ENCODE measurements at places on chromosomes 6 and 20.
A peak's percentile ranks its signal among the peaks of the same experiment; 100 is the strongest.

- H3K4me3 ChIP-seq = no peak overlapping the region
- no peak for DNase-seq
- no peak overlapping the region for H3K27ac ChIP-seq
- peaks cover 2% of the 10 kb centered on the region for H3K4me1 ChIP-seq
- peaks cover 14% of the 10 kb centered on the region for H3K27me3 ChIP-seq
- H3K36me3 ChIP-seq = no peaks in the 10 kb centered on the region
Observed at GRCh38 chr6:42135722-42136121, 6.7 kb downstream of the C6orf132 start.

DNA sequence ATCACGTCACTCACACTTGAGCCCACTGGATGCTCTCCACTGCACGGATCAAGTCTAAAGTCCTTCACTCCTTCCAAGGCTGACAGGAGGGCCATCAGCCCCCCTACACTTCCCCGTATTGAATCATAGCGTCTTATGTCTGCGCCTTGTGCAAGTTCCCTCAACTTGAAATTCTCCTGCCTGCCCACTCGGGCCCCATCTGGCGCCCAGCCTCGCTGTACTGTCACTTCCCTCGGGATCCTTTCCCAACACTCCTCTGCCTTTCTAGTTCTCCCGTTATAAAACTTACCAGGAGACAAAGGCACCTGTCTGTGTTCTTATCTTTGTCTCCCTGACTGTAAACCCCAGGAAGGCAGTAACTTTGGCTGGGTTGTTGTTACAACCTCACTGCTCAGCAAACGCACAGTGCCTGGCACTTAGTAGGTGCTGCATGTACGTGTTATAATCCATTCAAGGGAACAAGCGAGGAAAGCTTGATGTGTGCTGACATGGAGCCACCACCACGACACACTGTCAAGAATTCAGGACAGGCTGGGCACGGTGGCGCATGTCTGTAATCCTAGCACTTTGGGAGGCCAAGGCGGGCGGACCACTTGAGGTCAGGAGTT, 33.8 kb upstream of the ZFAND3 start:
- no peak overlapping the region for H3K27ac ChIP-seq
- H3K27me3 ChIP-seq = peaks cover 44% of the 10 kb centered on the region
- H3K4me1 ChIP-seq = peaks cover 20% of the 10 kb centered on the region
- DNase-seq = no peak

GRCh38 chr20:62819494-62820174, 2.8 kb downstream of the COL9A3 start:
- H3K27me3 ChIP-seq = peaks cover 48% of the 10 kb centered on the region
- no peak overlapping the region for H3K4me3 ChIP-seq
- H3K4me1 ChIP-seq = peaks cover 3% of the 10 kb centered on the region
- no peak overlapping the region for H3K27ac ChIP-seq
- H3K36me3 ChIP-seq = no peaks in the 10 kb centered on the region
- DNase-seq = no peak

DNA sequence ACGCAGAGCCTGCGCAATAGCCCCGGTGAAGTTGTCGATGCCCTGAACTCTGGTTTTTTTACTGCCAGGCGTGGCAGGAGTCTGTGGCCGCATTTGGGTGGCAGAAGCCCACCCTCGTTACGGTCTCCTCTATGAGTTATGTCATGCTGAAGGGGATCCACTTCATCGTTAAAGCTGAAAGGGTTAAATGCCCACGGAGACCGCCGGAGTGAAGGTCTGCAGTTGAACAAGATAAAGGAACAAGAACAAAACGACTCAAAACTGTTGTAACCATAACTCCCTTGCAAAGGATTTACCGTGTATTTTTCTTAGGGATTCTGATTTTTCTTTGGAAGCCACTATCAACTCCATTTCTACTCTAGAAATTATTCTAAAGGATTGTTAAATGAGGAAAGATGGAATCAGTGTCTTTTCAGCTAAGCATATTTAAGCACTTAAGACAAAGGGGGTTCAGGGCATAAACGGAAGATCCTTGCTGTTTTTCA, 501 bp upstream of the ELOVL5 start:
- H3K27ac ChIP-seq = peak overlapping the region; percentile 89
- no peak for DNase-seq
- H3K4me1 ChIP-seq = peaks cover 10% of the 10 kb centered on the region
- H3K4me3 ChIP-seq = peak overlapping the region; percentile 79
- H3K36me3 ChIP-seq = no peaks in the 10 kb centered on the region

GRCh38 chr20:18738055-18738454, 75.5 kb upstream of the SCP2D1 start:
- no peak for DNase-seq
- H3K36me3 ChIP-seq = no peaks in the 10 kb centered on the region
- H3K27me3 ChIP-seq = no peaks in the 10 kb centered on the region

DNA sequence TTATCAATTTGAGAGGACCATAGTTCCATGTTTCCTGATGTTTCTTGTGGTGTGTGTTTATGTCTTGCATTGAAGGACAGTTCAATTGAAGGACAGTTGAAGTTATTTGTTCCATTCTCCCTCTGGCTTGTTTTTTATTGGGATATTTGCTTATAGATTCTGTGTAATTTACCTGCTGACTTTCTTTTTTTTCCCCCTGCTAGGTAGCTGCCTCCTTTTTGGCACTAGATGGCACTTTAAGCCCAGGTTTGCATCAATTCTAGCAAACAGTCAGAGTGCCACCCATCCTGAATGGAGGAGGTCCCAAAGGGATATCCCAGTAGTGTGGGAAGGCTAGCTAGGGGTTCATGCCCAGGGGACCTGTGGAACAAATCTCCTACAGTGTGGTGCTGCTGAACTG, 78.1 kb downstream of the CFAP61 start:
- H3K27me3 ChIP-seq = no peaks in the 10 kb centered on the region
- H3K4me3 ChIP-seq = no peak overlapping the region
- H3K27ac ChIP-seq = no peak overlapping the region
- H3K4me1 ChIP-seq = no peaks in the 10 kb centered on the region
- no peak for DNase-seq

DNA sequence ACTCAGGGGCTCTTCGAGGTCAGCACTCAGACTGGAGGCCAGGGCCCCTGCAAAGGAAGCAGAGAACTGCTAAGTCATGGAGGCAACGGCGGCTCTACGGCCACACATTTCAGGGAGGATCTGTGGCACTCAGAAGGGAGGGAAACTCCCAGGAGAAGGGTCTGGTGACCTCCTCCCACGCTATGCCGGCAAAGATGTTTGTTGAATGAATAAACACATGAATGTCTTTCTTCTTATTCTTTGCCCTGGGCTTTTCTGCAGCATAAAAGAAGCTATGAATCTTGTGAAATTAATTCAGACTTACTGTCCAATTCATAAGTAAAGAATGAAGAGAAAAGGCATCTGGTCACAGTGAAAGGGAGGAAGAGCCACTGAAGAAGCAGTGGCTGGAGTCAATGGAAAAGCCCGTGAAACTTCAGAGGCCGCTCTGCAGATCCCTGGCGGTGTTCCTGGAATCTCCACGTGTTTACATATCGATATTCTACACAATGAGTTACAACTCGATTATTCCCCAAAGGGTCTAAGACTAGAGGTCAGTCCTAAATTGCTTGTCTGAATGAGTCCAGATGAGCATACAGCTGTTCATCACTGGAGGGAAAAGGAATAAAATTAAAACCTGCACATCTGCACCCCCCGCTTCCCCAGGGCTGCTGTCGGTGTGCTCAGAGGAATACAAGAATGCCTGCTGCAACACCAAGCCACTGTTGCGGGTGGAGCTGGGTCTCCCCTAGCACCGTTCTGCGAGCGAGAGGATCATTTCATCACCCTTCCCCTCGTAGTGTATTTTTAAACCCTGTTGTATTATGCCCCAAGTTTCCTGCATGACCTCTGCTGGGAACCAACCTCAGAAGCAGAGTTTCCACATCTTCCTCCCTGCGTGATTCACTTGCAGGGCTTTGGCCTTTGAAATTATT, 25.6 kb downstream of the INSM1 start:
- no peak for DNase-seq
- H3K27me3 ChIP-seq = no peaks in the 10 kb centered on the region
- no peak overlapping the region for H3K4me3 ChIP-seq
- no peak overlapping the region for H3K27ac ChIP-seq
- no peaks in the 10 kb centered on the region for H3K36me3 ChIP-seq

All from thymus (tissue), 14 donors.